ENCODE measurements at places on chromosomes 6 and 20.

GRCh38 chr6:106085692-106085983, 498 bp upstream of the PRDM1 start:
- no peak for DNase-seq

- no peak for DNase-seq
Measured at GRCh38 chr6:112189494-112189893, 64.9 kb downstream of the LAMA4 start.

GRCh38 chr20:37357481-37358365, 11.8 kb downstream of the SRC start:
- no peak for DNase-seq

GRCh38 chr20:41003143-41003935, 25.3 kb upstream of the TOP1 start:
- DNase-seq = peak; percentile 45

DNA sequence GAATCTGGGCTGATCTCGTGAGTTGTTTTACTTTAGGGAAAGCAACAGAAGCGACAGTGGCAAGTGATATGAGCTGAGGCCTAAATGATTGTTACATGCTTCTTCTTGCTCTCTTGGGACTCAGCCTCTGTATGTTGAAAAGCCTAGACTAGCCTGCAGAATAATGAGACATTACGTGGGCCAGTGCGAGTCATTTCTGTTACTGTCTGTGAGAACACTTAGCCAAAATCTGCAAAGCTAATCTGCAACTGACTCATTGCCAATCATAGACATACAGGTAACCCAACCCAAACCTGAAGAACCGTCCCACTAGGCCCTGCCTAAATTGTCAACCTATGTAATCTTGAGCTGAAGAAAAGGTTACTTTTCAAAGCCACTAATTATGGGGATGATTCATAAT, 77.4 kb upstream of the F13A1 start:
- DNase-seq = no peak

- no peak for DNase-seq
Measured at GRCh38 chr6:112883095-112883494, 536.0 kb downstream of the RFPL4B start.

Data from NCI-H510A (cell line).